ENCODE measurements at places on chromosomes 3 and 15. TPM values are rescaled to one million over a fixed set of nuclear protein-coding genes. Genes with fewer than 3 reads are reported as not detected.

DNA sequence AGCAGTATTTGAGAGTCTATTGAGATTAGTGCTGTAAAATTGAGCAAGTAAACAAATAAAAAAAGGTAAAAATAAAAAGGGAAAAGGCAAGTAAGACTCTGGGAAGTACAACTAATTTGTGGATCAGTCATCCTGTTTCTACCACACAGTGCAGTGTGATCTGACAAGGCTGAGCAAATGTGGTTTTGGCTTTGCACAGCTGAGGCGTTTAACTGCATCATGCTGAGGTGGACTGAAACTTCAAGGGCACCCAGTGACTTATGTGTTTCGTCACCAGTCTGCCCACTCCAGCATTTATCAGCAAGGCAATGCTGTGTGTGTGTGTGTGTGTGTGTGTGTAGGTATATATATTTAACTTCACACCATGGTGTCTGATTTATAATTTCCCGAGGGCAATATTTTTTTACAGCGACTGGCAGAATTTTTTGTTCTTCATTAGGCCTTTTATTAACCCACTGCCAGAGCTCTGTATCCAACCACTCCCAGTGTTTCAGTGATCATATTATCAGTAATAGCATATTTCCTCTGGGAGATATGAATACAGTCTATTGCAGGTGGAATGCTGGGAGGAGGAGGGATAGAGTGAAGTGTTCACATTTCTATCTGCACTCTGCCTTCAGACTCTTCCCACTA is 131.5 kb upstream of the SATB1 start:
- H3K27ac ChIP-seq, result no peak overlapping the region
- no peak for ATAC-seq
- H3K4me3 ChIP-seq, result no peak overlapping the region
- no peaks in the 10 kb centered on the region for H3K27me3 ChIP-seq
- no peaks in the 10 kb centered on the region for H3K36me3 ChIP-seq

GRCh38 chr3:52529376-52530333 is 4.0 kb downstream of the NT5DC2 start:
- no peaks in the 10 kb centered on the region for H3K27me3 ChIP-seq
- H3K4me1 ChIP-seq, result peaks cover 40% of the 10 kb centered on the region
- H3K4me3 ChIP-seq, result no peak overlapping the region

The LDHAL6B gene
- not detected for total RNA-seq

The NEIL1 gene
- total RNA-seq, result 29.5 TPM

DNA sequence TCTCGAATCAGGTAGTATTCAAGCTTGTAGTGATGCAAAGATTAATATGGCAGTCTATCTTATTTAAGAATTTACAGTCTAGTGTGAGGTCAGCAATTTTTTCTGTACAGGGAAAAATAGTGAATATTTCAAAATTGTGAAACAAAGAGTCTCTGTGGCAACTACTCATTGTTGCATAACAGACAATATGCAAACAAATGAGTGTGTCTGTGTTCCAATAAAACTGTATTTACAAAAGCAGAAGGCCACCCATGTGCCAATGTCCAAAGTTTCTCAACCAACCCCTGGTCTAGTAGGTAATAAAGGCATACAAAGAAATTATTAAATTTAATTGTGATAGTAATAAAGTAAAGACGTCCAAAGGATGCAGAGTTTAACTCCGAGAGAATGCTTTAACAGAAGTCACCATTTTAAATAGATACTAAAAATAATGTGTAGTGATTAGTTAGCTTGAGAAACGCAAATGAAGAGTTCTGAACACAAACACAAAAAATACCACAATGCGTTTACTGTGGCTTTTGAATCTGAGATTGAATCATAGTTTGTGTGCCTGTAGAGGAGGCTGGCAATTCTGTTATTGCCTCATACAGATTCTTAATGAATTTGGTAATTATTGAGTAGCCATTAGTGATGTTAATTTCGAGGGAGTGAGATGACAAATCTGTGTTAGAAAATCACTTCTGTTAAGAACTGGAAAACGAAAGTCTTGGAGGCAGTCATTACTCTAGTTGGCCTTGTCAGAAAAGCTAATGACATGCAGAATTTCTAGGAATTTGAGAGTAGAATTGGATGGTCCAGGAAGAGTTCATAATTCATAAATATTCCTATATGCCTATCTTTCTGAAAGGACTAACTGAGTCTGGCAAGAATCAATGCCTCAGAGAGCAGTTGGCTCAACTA is 48.7 kb downstream of the CADM2 start:
- H3K36me3 ChIP-seq, result no peaks in the 10 kb centered on the region
- H3K4me3 ChIP-seq, result no peak overlapping the region
- no peak for ATAC-seq

GRCh38 chr3:110070161-110070916 is 733.0 kb upstream of the DPPA4 start:
- ATAC-seq, result no peak
- no peak overlapping the region for H3K4me3 ChIP-seq
- H3K36me3 ChIP-seq, result no peaks in the 10 kb centered on the region
- no peaks in the 10 kb centered on the region for H3K27me3 ChIP-seq
- no peaks in the 10 kb centered on the region for H3K4me1 ChIP-seq

DNA sequence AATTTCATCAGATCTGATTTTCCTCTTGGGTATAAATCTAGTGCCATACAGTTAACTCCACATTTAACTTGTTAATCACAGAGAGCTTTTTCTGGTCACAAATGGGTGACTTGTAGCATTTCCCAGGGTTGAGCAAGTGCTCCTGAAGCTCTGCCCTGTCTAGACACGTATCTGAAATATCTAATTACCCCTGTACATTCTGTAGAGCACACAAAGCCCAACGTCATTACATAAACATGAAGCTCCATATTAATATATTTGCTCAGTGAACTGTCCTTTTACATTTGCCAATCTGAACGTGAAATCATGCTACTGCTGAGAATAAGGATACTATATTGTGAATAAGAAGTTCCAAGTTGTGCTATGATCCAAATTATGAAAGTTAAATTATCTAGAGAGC is 49.0 kb downstream of the THBS1 start:
- H3K27ac ChIP-seq, result no peak overlapping the region
- ATAC-seq, result no peak
- peaks cover 13% of the 10 kb centered on the region for H3K4me1 ChIP-seq

DNA sequence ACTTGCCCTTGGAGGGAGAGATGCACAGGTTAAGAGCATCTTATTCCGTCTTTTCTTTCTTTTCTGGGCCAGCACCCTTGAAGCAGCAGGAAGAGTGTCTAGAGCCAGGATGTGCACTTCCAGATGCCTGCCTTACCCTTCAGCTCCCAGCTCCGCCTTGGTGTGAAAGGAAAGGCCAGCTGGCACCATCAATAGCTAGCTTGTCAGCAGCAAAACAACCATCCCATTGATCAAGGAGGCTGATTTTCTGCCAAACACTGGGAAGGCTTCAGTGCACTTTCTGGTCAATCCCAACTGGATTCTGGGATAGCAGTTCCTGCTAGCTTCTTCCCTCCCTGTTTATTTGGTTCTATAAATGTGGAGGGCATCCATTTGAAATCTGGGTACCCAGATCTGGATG is 110.9 kb upstream of the GALNT15 start:
- peaks cover 53% of the 10 kb centered on the region for H3K4me1 ChIP-seq
- ATAC-seq, result no peak
- no peak overlapping the region for H3K4me3 ChIP-seq
- no peaks in the 10 kb centered on the region for H3K36me3 ChIP-seq
- no peak overlapping the region for H3K27ac ChIP-seq

The CPA3 gene
- total RNA-seq, result 28.8 TPM

The ZNF80 gene
- not detected for total RNA-seq

- ATAC-seq, result no peak
- no peaks in the 10 kb centered on the region for H3K4me1 ChIP-seq
- peaks cover 5% of the 10 kb centered on the region for H3K36me3 ChIP-seq
- no peak overlapping the region for H3K27ac ChIP-seq
- H3K27me3 ChIP-seq, result no peaks in the 10 kb centered on the region
Observed at GRCh38 chr3:61608072-61608471, 46.7 kb downstream of the PTPRG start.

Measured in gastroesophageal sphincter (tissue), 4 donors.